ENCODE measurements at places on chromosomes 6 and 20.

DNA sequence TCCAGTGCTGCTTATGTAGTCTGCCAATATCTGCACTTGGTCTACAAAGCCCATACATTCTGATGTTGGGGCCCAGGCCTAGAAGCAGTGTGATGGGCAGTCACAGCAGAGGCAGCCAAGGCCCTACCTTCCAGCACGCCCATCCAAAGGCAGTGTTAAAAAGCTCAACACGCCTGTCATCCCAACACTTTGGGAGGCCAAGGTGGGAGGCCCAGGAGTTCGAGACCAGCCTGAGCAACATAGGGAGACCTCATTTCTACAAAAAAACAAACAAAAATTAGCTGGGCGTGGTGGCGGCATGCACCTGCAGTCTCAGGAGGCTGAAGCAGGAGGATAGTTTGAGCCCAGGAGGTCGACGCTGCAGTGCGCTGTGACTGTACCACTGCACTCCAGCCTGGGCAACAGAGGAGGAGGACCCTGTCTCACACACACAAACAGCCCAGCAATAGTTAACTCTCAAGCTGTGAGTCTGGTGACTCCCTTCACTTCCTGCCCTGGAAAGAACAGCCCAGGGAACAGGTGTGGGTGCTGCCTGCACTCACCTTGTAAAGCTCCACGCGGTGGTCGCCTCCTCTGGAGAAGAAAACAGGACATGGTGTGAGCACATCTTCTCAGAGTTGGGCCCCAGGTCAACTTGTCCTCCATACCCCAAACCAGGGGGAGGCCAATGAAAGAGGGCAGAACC, 68.8 kb downstream of the PYGB start:
- no peak for DNase-seq

DNA sequence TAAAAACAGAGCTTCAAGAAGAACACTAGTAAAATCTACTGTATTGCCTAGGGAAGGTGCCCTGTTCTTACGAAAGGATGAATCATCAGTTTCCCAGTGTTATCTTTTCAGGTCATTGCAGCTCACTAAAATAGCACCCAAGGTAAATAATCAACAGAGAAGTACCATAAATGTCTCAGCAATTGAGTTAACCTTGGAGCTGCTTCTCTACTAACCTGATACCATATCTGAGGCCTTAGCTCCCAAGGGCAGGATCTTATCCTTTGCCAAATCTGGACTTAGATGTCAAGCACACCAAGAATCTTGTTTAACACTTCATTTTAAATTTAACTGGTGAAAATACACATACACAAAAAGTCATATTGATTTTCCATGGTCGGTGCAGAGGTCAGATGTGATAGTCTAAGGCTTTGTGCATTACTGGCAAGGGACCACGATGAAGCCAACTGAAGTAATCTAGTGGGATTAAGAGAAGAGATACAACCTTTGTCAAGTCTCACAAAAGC, 81.5 kb downstream of the EDN1 start:
- no peak for DNase-seq

DNA sequence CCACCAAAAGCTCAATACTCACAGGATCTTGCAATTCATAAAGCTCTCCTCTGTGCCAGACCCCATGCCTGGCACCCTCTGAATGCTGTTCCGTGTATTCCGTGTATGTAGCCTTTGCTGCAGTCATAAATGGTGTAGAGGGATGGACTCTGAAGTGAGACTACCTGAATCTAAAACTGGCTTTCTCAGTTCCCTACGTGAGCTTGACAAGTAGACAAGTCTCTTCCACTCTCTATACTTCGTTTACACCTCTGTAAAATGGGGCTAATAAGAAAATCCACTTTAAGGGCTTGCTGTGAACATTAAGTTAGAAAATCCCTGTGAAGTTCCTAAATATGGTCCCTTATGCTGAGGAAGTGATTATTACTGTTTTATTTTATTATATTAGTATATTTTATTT, 31.5 kb downstream of the PPP1R16B start:
- no peak for DNase-seq

DNA sequence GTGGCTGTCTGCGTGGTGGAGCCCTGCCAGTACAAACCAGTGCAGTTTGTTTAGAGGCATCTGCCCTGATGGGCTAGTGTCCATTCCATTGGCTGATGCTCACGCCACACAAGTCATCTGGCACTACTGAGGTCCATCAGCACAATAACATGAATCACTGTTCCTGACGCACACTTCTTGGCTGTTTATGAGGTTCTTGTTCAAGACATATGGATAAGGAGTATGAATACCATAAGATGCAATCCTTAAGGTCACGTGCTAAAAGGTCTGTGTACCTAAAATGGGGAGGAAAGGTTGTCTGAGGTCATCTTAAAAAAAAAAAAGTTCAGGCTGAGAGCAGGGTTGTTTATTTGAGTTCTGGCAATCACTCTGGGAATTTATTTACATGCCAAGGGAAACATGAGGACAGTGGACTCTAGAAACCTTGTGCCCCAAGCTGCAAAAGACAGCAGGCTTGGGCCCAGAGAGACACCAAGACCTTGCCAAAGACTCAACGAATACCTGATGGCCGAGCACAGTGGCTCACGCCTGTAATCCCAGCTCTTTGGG, 54.1 kb upstream of the SHLD1 start:
- no peak for DNase-seq

DNA sequence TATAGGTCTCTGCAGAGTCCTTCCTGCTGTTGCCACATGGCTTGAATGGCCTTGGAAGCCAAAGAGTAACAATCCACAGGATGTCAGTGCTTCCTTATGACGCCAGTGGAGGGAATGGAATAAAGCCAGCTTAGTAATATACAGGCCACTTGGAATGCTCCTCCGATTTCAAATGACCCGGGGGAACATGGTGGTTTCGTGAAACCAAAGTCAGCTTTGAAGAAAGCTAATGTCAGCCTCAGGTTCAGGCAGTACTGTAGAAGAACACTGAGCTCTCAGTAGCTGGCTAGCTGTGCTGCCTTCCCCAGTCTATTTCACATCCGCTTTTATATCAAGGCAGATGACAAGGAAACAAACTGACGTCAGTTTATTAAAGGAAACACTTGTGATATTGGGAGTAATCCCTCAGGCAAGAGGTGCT, 189.1 kb downstream of the DTNBP1 start:
- no peak for DNase-seq

DNA sequence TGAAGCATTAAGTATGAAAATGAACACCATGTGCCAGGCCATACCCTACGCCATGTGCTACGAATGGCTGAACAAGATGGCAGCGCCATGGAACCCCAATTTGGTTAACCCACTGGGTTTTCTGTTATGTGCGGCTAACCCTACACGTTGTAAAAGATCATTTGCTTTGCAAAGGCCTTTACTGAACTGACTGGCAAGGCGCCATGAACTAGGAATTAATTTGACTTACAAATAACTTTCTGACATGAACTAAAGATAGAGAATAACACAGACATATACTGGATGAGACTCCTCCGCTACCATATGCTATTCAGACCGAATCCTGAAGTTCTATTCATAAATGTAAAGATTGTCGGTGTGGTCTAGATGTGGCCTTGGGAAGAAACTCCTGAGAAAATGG, 3.9 kb downstream of the CNKSR3 start:
- DNase-seq, result no peak
